Gastroesophageal sphincter (tissue), 4 donors: ENCODE measurements at places on chromosomes 2 and 18. TPM values are rescaled to one million over a fixed set of nuclear protein-coding genes. Genes with fewer than 3 reads are reported as not detected.

Gene RNF144A
- total RNA-seq = 9.2 TPM

Gene SPATA3
- total RNA-seq = not detected

Gene TMEM169
- total RNA-seq = 0.78 TPM

Gene CNDP1
- total RNA-seq = 0.15 TPM

Gene TUBB8B
- total RNA-seq = not detected

Gene GAREM1
- total RNA-seq = 8.2 TPM

Gene CKAP2L
- 0.50 TPM for total RNA-seq

Gene OR6B2
- total RNA-seq = not detected

Gene TCF7L1
- 4.0 TPM for total RNA-seq

Gene MRO
- 0.31 TPM for total RNA-seq

Gene MROH2A
- not detected for total RNA-seq

Gene VAPA
- total RNA-seq = 355 TPM

Gene CSRNP3
- total RNA-seq = 3.7 TPM

Gene REG1B
- total RNA-seq = not detected

Gene CYS1
- total RNA-seq = 22.4 TPM

Gene HRH4
- total RNA-seq = 0.15 TPM

Gene LYG1
- total RNA-seq = not detected

Gene MAP2
- 100.0 TPM for total RNA-seq

Gene SERPINB3
- total RNA-seq = 3.7 TPM

Gene KIF5C
- total RNA-seq = 3.6 TPM
